ENCODE measurements at places on chromosomes 5 and 9. TPM values are rescaled to one million over a fixed set of nuclear protein-coding genes. Genes with fewer than 3 reads are reported as not detected.

DNA sequence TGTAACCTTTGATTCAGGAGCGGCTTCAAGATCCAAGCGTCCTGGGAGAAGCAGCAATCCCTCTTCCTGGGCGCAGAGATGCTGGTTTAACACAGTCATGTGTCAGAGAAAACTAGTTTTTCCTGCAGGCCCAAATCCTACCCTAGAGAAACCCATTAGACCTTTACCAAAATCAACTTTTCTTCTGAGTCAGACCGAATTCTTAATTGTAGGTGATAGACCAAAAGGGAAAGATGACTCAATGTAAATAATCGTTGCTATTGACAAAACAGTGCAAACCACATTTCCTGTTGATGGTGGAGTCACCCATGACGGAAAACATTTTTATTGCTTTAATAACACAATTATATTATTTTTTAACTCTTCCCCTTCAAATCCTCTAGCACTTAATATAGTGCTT is 40.1 kb downstream of the SLC1A1 start:
- DNase-seq = no peak

STC2 gene
- total RNA-seq = 96.3 TPM

- no peak for DNase-seq
These were observed 66.9 kb downstream of the SKIC3 start for GRCh38 chr5:95487880-95488279.

DNA sequence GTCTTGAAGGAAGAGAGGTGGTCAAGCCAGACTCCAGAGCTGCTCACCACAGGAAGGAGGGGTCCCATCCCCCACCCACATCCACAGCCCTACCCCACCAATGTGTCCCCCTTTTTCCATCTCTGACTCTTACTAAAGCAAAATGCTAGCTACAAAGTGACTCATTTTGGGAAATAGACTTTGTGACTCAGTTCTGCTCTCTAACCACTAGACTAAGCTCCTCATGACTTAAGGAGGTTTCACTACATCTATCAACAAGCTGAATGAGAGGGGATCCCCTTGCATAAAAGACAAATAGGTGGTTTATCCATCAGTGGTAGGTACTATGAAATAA is 35.1 kb upstream of the ADRB2 start:
- no peak for DNase-seq

CBY3 gene
- total RNA-seq = not detected

PCDHGB3 gene
- total RNA-seq = 0.52 TPM
